ENCODE measurements at places on chromosomes 5 and 9.
A peak's percentile ranks its signal among the peaks of the same experiment; 100 is the strongest.

GRCh38 chr5:114265432-114266060 is 96.3 kb upstream of the KCNN2 start:
- no peak for DNase-seq

GRCh38 chr9:118693645-118694044 is 675.6 kb downstream of the BRINP1 start:
- no peak for DNase-seq

GRCh38 chr9:36623280-36623679 is 50.6 kb downstream of the MELK start:
- no peak for DNase-seq

DNA sequence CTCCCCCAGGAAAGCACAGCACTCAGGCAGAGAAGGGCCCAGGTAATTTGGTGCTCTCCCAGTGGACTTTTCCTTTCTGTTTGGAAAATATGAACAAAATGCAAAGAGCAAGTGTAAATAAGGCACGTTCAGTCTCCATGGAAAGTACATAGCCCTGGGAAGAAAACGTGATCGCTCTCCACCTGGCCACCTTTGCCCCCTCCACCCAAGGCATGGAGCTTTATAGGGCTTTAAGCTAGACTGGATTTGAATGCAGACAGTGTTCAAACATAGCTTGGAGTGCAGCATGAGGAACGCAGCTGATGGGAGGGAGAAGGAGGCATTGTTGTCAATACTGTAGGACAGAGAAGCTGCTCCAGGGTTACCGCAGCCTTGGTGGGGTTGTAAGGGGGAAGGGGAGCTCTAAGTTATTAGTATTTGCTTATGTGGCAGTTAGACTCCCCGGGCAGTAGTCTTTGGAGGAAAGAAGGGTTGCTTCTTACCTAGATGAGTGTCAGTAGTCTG is 500.2 kb downstream of the SPOCK1 start:
- no peak for DNase-seq

DNA sequence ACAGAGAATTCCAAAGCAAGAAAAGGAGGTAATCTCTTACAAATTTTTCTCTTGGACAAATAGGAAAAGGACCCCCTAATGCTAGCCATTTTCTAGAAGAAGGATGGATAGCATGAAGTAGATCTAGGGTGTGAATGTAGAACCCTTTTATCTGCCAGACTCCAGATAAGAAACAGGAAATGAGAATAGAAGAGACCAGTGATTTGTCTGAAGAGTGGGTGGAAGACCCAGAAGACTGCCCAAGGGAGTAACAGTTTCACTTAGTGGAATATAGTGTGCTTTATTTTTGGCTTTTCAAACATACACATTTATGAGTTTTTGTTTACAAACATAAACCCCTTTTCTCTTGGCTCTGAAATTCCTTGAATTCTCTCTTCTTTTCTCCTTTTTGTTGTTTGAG is 25.0 kb downstream of the ECM2 start:
- no peak for DNase-seq

DNA sequence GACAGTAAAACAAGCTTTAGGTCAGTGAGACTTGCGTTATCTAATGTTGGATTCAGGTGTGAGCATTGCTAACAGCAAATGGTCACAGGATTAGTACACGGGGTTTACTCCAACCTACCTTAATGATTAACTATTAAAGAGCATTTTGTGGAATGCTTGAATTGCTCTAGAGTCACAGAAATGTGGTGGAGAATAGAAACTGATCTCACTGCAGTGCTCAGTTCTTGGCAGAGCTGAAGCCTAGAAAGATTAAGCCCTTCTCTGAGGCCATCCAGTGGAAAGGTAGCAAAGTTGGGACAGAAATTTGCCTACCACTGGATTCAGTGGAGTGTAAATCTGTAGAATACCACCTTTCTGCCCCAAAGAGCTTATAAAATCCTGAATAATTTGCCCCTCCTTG is 60.9 kb downstream of the ICE1 start:
- DNase-seq, result no peak

DNA sequence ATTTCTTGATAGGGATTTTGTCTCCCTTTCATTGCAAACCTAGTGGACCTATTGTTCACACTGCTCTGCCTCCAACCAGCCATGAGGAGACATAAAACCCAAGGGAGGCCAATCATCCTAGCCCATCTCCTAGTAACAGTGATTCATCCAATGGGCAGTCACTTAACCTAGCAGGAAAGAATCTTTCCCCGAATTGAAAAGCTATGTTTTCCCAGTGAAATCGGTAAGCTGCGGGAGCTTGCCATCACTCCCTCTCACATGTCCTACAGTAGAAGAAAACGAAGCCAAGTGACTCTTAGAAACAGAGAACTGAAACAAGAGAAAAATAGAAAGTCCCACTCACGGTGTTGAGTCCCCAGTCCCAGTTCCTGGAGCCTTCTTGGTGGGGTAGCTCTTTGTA is 123.3 kb downstream of the SUSD1 start:
- no peak for DNase-seq

- DNase-seq, result peak; percentile 56
Measured at GRCh38 chr5:33369485-33370465, 71.0 kb upstream of the TARS1 start.
